Activated T-helper 9 cell treated with anti-CD3 and anti-CD28 coated beads, Interleukin-2, amount 50 U/mL, for 16 hours (primary cell): ENCODE measurements at places on chromosomes 2 and 18.

DNA sequence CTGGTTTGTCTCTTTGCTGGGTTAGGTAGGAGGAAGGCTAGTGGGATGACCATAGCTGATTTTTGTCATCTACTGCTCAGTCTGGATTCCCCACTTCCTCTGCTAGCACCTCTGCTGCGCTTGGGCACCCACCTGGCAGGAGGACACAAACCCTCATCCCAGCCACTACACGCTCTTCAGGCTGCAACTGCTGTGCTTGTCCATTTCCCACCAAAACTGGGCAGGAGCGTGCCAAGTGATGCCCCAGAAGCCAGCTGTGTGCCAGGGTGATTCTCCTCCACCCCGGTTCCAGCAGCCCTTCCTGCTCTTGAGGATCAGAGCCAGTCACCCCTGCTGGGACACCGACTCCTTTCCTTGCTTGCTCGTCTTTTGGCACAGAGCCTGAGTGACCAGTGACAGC lies 15.7 kb upstream of the PER2 start:
- no peak for DNase-seq

DNA sequence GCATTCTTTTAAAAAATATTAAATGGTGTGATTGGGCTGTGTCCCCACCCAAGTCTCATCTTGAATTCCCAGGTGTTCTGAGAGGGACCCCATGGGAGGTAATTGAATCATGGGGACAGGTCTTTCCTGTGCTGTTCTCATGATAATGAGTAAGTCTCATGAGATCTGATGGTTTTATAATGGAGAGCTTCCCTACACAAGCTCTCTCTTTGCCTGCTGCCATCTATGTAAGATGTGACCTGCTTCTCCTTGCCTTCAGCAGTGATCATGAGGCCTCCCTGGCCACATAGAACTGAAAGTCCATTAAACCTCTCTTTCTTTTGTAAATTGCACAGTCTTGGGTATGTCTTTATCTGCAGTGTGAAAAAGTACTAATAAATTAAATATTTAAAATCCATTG lies 10.3 kb downstream of the PPM1B start:
- DNase-seq = no peak

DNA sequence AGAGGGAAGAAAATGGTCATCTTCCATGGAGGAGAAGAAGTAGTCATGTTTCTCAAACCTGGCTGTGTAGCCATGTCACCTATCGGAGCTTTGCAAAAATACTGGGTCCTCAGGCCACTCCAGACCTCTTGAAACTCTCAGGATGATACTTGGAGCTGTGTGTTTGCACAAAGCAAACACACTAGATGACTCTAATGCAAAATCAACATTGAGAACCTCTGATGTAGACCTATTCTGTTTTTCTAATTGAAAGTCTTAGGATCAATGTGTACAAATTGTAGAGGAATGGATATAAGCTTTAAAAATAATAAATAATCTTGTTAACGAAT lies 444.3 kb downstream of the RND3 start:
- no peak for DNase-seq

- no peak for DNase-seq
Observed at GRCh38 chr18:48739266-48740067, 200.6 kb downstream of the CTIF start.

DNA sequence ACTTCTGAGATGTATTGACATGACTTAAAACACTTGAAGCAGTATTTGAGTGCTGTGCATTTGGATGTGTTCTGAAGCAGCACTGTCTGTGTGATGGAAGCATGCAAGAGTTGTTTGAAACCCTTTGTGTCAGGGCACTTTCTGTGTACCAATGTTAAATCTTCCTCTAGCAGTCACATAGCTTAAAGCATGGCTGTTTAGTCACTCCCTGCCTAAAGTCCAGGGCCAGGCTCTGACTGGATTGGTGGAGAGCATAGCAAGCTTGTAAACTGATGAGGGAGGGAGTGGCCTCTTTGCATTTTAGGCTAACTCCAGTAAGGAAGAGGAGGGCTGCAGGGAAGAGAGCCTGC lies 73.5 kb downstream of the MYO1B start:
- DNase-seq = no peak

DNA sequence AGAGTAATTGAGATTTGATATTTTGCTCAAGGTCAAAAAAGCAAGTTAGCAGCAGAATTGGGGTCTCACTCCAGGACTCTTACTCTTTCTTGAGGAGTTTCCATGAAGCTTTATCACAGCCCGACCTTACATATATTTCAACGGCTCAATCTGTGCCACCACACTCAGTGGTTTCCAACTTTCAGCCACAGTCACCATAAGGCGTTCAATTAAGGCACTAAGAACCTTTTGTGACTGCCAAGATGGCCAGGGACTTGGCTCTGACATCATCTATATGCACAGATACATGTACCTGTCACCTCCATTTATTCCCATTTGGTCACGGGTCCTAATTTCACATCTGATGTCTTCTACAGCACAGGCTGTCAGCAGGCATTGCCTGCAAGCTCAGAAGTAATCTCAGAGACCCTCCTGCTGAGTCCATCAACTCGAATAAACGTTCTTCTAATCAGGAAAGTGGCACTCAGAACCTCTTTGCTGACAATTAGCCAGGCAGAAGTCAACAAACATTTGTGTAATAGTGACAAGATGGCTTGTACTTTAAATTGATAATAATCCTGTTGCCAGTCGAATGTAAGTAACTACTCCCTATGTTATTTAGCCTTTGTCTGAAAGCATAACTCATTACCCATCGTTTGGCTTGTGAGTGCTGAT lies 16.1 kb downstream of the DYTN start:
- DNase-seq = no peak
